ENCODE measurements at places on chromosomes 12 and 14.

DNA sequence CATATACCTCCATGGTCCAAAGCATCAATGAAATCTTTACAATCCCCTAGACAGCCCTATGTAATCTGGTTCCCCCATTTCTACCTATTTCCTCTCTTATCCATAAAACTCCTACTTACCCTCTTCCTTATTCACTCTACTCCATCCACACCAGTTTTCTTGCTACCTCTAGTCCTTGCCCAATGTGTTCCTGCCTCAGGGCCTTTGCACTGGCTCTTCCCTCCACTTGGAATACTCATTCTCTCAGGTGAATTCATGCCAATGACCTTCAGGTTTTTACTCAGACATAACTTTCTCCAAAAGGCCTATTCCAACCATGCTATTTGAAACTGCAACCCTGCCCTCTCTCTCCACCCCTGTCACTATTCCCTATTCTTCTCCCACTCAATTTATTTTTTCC lies 138.7 kb upstream of the KRR1 start:
- DNase-seq: no peak

DNA sequence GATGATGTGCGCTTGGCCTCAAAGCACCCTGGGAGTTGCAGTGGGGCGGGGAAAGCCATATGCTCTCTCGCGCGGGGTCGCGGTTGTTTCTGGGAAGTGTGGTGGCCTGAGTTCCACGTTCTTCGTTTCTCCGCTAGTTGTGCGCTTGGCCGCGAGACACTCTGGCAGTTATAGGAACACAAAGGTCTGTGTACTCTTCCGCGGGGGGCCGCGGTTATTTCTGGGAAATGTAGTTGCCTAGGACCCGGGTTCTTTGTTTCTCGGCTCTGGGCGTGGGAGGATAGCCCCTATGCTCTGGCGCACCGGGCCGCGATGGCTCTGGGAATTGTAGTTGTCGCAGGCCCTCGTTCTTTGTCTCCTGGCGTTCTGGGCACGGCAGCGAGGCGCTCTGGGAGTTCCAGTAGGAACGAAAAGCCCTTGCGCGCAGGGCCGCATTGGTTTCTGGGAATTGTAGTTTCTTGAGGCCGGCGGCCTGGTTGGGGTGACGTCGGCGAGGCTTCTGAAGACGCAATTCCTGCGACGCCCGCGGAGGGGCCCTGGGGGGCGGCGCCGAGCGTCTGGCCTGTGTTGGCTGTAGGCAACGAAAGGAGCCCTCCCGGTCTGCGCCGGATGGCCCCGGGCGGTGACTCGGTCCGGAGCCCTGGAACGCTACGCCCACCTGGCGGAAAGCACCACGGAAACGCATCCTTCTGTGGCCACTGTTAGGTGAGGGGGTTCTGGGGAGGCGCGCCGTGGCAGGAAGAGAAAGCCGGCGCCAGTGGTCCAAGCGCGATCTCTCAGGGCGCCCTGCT lies at the start of gene ZNF140:
Gene ZNF140 (plus strand): TSS at position 556 of the 791 bp plus-strand sequence. CDS start 398 bp downstream, outside the sequence.
- DNase-seq: peak; percentile 87

- no peak for DNase-seq
Measured at GRCh38 chr14:89564989-89565388, 148.0 kb upstream of the FOXN3 start.

- no peak for DNase-seq
Measured at GRCh38 chr14:34231626-34232025, 230.4 kb downstream of the SPTSSA start.

- peak; percentile 14 for DNase-seq
Measured at GRCh38 chr14:73633116-73634010, 11.4 kb upstream of the DNAL1 start.

GRCh38 chr12:126095748-126096510 lies 1030.7 kb downstream of the AACS start:
- DNase-seq: no peak

DNA sequence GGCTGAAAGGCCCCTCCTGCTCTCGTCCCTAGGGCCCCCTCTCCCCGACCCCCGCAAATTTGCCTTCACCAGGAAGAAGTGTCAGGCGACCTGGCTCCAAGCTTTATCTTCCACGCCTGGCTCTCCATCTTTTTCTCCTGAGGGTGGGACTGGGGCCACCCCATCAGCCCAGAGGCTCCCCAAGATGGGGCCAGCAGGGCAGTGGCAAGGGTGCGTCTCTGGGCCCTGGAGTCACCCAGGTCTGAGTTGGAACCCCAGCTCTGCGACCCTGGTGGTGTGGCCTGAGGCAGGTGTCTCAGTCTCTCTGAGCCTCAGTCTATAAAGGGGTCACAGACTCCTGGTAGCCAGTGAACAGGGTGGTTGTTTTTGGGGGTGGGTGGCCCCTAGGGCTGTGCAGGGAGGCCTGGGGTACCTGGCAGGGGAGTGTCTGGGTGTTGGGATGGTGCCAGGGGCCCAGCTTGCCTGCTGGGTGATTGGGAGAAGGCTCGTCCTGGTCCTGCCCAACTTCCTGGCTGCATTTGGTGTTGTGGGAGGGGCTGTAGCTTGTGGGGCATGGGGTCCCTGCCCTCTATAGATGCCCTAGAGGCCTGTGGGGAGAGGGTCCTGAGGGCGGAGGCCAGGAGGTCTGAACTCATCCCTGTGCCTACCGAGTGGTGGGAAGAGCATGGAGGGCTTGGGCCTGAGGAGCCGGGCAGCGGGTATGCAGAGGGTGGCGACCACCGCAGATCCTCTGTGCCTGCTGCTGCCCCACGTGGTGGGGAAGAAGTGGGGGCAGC lies 7.6 kb downstream of the KIF26A start:
- DNase-seq: no peak

GRCh38 chr12:47949441-47950341 lies 13.7 kb upstream of the TMEM106C start:
- no peak for DNase-seq

DNA sequence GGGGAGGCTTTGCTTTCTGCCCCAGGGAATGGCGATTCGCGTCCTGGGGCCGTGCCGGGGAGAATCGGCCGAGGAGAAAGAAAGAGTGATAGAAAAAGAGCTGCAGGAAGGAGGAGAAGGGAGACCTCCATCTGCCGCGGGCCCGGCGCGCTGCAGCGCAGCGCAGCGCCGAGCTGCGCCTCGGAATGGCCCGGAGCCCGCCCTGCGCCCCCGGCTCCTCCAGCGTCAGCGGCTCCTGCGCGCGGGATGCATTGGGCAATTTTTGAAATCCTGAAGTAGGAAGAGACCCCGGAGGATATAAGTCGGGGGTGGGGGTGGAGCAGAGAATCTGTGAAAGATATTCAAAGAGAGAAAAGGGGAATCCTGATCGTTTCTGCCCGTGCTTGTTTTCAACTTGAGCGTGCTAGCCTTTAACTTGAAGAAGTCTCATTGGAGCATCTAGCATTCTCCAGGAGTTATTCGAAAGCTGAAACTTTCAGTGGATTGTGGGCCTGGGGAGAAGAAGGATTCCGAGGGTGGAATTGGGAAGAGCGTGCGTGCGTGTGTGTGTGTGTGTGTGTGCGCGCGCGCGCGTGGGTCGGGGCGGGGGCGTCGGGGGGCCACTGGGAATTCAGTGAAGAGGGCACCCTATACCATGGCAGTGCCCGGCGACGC lies 441 bp downstream of the PDE3A start:
- DNase-seq: no peak

DNA sequence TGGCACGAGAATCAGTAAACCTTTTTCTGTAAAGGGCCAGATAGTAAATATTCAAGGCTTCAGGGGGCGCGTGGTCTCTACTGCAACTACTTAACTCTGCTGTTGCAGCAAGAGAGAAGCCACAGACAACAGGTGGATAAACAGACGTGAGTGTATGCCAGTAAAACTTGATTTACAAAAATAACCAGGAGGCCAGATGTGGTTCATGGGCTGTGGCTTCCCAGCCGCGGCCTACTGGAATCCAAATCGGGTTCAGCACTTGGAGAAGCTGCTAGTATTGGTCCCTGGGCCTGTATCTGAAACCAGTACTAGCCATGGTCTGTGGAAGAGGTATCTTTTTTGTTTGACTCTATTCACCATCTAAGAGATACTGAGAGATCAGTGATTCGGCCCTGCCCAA lies 13.3 kb downstream of the PPP2R5C start:
- DNase-seq: no peak

DNA sequence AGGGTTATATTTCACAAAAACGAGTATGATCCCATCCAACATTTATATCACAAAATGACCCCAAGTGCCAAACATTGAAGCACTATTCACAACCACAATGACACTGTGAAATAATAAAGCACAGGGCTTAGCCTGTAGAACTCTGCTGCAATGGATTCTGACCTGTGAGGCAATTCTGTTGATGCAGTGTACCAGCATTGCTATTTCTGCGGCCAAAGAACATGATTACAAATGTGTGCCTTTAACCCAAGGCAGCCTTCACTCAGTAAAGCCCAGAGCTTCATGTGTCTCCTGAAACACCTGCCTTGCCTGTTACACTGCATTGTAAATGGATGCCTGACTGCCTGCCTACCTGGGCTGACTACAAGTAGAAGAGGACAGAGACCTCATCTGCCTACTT lies 158.0 kb downstream of the PPM1H start:
- DNase-seq: no peak

DNA sequence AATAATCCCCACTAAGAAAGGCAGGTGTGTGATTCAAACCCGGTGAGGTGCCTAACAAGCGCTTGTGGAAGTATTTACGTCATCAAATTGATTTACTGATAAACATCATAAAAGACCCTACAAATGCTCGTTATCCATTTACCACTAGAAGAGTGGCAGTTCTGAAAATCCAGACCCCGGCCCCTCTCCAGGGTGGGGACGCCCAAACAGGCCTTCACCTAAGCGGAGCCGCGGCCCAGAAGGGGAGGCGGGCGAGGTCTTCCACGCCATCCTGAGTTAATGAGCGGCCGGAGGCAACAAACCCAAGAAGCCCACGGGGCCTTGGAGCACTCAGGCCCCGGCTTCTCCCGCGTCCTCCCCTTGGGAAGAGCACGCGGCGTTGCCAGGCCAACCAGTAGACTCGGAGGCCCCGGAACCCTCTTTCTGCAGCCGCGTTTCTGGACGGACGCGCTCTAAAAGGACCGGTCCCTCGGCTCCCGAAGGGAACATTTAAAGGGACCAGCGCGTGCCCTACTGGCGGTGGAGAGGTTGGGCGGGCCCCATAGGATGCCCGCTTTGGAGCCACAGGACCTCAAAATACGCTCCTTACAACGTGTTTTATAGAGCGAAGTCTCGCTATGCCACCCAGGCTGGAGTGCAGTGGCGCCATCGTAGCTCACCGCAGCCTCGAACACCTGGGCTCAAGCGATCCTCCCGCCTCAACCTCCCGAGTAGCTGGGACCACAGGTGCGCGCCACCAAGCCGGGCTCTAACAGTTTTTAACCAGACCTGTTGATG lies 3.5 kb downstream of the PTPN21 start:
- DNase-seq: no peak

Measured in activated gamma-delta T cell (primary cell).